ENCODE measurements at places on chromosomes 16 and 17.

DNA sequence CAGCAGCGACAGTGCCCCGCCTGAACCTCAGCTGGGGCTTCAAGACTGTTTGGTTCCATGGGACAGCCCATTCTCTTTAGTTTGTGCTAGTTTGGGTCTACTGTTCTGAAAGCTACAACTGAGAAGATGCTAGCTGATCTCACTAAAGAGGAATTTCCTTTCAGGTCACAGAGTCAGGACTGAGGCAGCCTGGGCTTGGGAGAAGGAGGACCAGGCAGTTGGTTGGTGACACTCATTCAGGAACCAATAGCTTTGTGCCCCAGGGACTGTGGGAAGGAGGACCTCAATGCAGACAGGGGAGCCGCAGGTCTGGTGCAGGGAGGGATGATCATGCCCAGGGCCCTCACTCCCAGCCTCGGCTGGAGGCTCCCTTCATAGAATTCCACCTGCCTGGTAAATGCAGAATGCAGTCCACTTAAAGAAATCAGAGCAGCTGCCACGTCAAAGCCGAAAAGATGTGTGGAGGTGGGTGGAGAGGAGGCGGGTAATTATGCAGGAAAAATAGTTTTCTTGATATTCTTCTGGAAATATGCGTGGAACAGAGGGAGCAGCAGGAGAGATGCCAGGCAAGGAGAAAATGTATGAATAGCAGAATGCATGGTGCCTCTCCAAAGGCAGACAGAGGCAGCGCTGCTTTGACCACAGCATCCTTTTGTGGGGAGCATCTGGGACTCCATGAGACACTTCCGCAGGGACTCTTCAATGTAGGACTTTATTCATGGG, 32.6 kb upstream of the ZFP90 start:
- no peak for DNase-seq

DNA sequence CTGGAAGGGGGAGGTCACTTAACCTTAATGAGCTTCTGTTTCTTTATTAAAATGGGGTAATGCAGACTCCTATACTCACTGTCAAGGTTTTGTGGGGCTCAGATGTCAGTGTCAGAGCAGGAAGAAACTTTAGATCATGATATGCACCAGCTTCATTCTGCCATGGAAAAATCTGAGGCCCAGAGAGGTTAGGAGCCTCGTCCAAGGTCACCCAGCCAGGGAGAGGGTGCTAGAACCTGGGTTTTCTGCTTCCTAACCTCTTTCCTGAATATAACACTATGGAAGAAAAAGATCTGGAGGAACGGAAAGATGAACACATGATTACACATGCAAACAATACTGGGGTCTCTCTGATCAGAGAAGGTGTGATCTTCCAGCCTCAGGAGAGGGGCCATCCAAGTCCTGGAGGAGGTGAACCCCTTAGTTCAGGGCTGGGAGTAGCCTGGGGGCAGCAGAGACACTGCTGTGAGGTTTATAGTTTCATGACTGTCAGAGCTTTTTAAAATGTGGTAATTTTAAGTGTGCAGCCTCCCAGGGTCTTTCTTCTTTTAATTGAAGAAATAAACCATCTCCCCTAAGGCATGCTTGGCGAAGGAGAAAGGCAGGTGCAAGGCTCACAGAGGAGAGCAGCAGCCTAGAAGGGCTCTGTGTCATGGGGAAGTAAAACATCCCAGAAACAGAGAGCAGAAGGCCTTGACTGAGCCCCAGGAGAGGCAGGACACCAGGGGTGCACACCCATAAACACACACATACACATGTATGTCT, 10.2 kb upstream of the MEOX1 start:
- DNase-seq, result no peak

GRCh38 chr16:73046849-73047214, 1.1 kb downstream of the ZFHX3 start:
- no peak for DNase-seq

GRCh38 chr17:78214706-78215061, 631 bp downstream of the BIRC5 start:
- no peak for DNase-seq

DNA sequence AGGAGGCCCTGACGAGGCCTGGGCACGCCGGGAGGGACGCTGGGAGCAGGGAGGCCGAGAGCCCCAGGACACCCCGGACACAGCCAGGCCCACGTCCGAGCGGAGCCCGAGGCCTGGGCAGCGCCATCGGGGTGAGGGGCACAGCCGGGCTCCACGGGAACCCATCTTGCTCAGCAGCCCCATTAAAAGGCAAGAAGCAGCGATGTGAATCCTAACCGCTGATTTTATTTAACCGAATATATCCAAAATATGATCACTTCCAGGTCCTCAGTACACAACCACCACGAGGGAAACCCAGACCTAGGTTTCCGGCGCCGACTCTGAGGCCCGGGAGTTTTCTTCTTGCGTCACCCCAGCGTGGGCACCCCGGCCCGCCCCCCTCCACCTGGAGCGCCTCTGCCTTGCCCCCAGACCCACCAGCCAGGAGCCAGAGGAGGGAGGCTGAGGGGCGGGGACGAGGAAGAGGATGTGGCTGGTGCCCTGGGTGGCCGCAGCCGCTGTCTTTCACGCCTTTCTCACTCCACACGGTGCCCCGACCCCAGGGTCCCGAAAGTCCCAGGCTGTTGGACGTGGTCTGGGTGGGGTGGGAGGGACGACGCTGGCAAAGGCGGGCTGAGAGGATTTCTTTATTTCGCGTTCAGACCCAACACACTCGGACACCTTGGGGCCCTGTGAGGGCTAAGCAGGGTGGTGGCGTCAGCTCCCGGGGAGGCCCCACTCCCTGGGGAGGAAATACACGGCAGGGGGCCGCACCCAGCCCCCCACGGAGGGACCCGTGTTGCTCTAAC, 568 bp upstream of the CCDC154 start:
- no peak for DNase-seq

DNA sequence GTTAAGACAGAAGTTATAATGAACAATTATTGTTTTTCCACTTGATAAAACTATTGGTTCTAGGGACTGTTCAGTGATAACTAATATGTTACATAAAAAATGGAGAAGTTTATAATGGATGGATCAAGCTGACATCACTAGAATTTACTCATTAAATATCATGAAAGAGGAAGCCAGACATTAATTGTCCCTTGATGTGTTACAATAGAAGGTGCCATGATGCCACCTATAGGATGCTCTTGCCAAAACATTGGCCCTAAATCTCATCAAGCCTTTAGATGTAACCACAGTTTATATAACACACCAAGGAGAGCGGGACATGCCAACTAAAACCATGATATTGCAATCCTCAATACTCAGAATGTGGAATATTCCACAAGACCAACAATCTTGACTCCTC, 147.9 kb upstream of the MON1B start:
- DNase-seq, result no peak

GRCh38 chr16:20042848-20043247, 30.8 kb downstream of the GPR139 start:
- no peak for DNase-seq

DNA sequence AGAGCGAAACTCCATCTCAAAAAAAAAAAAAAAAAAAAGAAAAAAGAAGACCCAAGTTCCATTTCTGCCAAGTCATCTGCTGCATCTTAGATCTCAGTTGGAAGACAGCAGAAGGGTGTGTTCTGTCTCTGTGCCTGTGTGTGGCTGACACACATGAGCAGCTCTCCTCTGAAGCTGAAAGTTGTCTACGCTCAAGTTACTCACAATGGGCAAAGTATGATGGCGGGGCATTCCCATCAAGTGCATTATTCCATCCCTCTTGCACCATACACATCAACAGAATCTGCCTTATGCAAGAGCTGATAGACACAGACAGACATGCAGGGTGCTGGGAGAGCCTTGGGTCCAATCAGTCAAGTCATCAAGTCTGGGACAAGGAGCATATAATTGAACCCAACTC, 402.2 kb downstream of the XYLT1 start:
- DNase-seq, result no peak

DNA sequence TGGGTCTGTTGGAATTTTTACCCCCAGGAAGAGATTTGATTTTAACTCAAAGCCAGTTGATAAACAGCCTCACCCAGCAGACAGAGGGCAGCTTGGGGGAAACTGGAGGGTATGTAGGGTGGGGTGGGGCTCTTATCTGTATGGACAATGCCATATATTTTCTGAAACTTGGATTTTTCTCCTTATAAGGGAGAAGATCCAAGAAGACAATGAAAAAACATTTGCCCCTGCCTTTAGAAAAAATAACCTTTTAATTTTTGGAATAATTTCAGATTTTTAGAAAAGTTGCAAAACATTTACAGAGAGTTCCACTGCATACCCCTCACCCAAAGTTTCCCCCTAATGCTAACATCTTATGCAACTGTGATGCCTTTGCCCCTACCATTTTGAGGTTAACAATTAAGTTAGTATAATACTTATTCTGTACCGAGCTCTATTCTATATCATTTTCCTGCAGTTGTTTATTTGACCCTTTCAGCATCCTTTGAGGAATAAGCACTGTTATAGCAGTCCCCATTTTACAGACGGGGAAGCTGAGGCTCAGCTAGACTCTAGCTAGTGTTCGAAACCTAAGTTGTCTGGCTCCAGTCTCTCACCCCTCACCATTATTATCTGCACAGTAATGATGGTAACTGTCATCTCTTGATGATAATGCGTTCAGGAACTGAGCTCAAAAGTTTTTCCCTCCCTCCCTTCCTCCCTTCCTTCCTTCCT, 66.4 kb downstream of the PRKCB start:
- DNase-seq, result no peak

- DNase-seq, result no peak
These were observed 222.3 kb upstream of the TNRC6C start for GRCh38 chr17:77736199-77736585.

GRCh38 chr16:14444979-14445810, 184.9 kb downstream of the PARN start:
- no peak for DNase-seq

- no peak for DNase-seq
These were observed 80.4 kb upstream of the IRX3 start for GRCh38 chr16:54366943-54367342.

DNA sequence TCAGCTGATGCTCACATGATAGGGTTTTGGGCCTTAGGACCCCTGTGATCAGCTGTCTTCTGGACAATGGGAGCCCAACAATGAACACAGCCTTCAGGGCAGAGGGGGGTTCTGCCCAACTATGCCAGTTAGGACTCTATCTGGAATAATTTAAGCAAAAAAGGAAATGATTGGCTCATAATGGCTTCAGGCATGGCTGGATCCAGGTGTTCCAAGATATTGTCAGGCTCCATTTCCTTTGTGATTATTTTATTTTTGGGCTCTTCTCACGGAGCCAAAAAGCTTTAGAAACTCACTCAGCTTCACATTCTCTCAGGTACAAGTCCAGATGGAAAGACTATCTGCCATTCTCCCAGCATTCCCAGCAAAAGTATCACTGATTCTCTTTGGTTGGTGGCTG, 2.9 kb upstream of the MT2A start:
- DNase-seq, result no peak

GRCh38 chr17:67999291-67999911, 3.1 kb upstream of the C17orf58 start:
- DNase-seq, result no peak

DNA sequence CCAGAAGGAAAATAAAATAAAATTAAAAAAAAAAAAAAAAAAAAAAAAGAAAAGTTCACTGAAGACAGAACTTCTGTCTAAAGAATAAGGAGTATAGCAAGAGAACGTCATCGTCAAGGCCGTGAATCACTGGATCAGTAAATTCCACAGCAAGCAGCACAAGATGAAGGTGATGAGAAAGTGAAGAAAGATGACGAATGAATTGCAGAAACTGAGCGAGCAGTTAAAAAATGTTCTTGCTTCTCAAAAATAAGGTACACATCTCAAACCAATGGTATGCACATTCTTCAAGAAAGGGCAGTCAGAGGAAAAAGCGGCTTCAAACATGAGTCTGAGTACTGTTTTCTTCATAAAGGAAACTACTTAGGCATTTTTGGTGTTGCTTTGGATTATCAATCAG, 104.7 kb downstream of the SMG6 start:
- DNase-seq, result no peak

DNA sequence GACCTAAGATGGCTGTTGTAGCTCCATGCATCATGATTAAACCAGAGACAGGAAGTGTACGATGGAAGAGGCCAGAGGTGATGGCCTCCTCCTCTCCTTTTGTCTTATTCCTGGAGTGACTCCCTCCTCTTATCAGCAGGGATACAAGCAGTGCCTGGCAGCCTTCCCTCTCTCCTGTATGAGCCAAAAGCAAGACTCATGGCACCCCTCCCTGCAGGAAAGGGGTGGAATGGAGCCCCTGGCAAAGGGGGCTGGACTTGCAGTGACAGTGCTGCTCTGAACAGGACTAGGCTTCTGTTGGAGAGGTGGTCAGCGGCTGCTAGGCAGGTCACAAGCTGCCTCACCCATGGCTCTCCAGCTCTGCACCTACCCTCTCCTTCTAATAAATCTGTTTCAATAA, 8.4 kb downstream of the TXNL4B start:
- DNase-seq, result no peak

GRCh38 chr16:49709057-49709456, 146.9 kb downstream of the ZNF423 start:
- no peak for DNase-seq

GRCh38 chr17:38903404-38903803, 22.0 kb upstream of the LASP1NB start:
- no peak for DNase-seq

GRCh38 chr17:13054666-13055065, 36.8 kb upstream of the ELAC2 start:
- no peak for DNase-seq

- no peak for DNase-seq
These were observed 970 bp upstream of the TRAF7 start for GRCh38 chr16:2154533-2155090.

GRCh38 chr17:72176516-72176851, 55.7 kb downstream of the SOX9 start:
- DNase-seq, result no peak

DNA sequence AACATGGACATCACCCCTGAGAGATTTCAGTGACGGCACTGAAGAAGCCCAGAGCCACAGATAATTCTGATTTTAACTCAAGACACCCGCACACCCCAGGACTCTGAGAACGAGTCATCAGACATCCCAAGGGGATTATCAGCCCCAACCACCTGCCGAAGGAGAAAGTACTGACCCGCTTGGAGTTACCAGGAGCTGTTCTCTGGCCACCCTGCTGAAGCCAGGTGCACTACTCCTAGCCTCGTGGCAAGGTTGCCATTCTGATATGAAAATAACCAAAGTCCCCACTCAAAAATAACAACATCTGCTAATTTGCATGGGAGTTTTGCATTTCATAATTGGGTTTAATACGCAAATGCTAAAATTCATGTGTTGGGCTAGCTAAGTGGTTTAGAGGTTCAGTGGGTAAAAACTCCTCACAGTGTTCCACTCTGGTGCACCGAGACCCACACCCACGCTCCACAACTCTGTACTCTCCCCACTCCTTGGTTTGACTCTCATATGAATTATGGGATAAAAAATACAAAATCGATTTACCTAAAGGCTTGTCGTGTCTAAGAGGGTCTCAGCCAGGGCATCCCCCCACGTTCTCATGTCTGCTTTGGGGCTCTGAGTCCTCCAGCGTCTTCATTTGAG, 143.0 kb upstream of the NOL11 start:
- no peak for DNase-seq

- DNase-seq, result peak; percentile 72
These were observed 6.6 kb downstream of the PHB1 start for GRCh38 chr17:49407981-49408501.

- no peak for DNase-seq
These were observed 18.1 kb downstream of the KATNB1 start for GRCh38 chr16:57753448-57754353.

All from stimulated activated CD8-positive, alpha-beta memory T cell treated with anti-CD3 and anti-CD28 coated beads, Interleukin-2, amount 100 ng/mL, for 1 hour (primary cell).